Right ventricle myocardium superior (tissue), 1 donor: ENCODE measurements at places on chromosomes 16 and 17. TPM values are rescaled to one million over a fixed set of nuclear protein-coding genes. Genes with fewer than 3 reads are reported as not detected.

DNA sequence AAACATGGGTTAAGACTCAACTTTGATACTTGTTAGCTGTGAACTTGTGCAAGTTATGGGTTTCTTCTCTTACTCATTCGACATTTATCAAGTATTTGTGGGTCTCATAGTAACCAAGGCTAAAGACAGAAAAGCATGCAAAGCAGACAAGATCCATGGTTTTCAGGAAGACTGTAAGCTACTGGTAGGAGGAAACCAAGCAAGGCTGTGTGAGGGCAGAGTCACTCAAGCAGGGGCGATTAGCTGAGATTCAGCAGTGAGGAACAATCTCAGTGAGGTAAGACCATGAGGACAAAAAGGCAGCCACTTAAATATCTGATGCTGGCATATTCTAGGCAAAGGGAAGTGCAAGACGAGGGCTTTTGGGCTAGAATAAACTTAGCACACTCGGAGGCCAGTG is 29.5 kb downstream of the MBTD1 start:
- no peak for DNase-seq

GRCh38 chr17:29066606-29067005 is 23.7 kb downstream of the PIPOX start:
- no peak for DNase-seq

- no peak for DNase-seq
Observed at GRCh38 chr17:5624211-5624610, 39.9 kb upstream of the NLRP1 start.

DNA sequence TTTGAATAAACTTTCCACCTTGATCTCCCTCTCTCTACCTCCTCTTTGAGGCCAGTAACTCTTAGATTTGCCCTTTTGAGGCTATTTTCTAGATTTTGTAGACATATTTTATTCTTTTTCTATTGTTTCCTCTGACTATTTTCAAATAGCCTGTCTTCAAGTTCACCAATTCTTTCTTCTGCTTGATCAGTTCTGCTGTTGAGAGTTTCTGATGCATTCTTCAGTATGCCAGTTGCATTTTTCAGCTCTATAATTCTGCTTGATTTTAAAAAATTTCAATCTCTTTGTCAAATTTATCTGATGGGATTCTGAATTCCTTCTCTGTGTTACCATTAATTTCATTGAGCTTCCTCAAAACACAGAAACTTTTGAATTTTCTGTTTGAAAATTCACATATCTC is 257.5 kb downstream of the HAPSTR1 start:
- DNase-seq: no peak

GRCh38 chr17:16945663-16946218 is 26.2 kb downstream of the TNFRSF13B start:
- no peak for DNase-seq

The BLMH gene
- 13.4 TPM for total RNA-seq

The KCNAB3 gene
- total RNA-seq: 0.38 TPM
